ENCODE measurements at places on chromosomes 3 and 15.

DNA sequence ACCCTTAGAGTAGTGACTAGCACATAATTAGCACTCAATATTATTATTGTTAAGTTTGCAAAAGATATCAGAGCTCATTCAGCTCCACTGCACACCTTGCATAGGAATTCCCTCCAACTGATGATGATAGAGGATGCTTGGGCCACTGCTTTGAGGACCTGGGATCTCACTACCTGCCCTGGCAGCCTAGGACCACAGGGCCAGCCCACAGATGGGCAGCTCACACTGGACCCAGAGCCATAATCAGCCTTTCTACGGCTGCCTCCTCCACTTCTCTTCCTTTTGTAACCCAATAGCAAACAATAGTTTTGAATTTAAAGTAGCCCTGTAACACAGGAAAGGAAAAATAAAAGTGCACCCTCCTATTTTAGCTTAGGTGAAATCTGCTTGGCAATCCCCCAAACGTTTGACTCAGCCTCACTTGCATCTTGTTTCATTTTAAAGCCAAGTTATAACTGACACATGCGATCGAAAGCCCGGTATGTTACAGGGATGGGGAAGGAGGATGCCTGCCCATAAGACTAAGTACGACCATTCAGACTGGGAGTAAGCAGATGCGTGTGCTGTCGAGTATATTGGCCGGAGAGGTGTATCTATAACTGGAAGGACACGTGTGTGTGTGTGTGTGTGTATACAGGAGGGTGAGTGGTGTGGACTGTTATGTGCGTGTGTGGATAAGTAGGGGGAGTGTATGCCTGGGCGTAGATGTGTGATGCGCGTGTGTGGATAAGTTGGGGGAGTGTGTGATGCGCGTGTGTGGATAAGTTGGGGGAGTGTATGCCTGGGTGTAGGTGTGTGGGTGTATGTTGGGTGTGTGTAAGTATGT, 65.9 kb downstream of the CPN2 start:
- DNase-seq, result no peak

DNA sequence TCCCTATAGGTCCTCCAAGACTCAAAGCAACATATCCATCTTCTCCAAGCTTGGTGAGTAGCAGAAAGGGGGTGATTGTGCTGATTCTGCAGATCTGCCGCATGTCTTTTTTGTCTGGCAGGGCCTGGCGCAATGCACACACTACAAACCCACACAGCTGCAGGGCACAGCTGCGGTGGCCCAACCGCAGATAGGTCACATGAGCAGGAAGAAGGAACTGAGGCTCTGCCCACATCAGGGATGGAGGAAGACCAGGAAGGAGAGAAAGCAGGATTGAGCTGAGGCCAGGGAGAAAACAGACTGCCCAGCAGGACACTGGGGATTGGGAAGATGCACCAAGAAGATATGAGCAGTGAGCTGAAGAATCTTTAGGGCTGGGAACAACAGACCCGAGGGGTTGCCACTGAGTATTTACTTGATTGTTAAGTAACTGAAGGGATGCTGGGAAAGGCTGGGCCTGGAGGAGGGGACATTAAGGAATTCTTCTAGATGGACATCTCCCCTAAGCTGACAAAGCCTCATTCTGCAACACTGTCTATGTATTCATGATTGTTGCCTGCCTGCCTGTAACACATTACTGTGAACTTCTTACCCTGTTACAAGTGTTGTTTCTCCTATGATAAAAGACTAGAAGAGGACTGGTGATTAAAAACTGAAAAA, 126.7 kb downstream of the MYLK start:
- no peak for DNase-seq

- no peak for DNase-seq
Measured at GRCh38 chr3:10645800-10646199, 140.4 kb upstream of the ATP2B2 start.

- no peak for DNase-seq
Measured at GRCh38 chr15:81916451-81916850, 129.4 kb downstream of the MEX3B start.

All from stimulated activated CD4-positive, alpha-beta T cell treated with anti-CD3 and anti-CD28 coated beads, TNF-alpha, amount 100 ng/mL, for 48 hours (primary cell).